ENCODE measurements at places on chromosomes 7 and 10.

DNA sequence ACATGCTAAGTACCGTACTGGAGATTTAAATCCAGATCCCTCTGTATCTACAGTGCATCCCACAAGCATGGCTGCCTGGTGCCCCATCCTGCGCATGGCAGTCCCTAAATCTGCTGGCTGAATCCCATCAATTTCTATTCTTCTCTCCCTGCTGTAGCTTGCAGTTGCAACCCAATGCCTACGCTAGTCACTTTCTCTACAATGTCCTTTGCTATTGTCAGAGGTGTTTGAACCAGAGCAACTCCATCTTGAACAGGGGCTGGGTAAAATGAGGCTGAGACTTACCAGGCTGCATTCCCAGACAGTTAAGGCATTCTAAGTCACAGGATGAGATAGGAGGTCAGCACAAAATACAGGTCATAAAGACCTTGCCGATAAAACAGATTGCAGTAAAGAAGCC lies 461.2 kb downstream of the PLXNA4 start:
- no peak for DNase-seq

DNA sequence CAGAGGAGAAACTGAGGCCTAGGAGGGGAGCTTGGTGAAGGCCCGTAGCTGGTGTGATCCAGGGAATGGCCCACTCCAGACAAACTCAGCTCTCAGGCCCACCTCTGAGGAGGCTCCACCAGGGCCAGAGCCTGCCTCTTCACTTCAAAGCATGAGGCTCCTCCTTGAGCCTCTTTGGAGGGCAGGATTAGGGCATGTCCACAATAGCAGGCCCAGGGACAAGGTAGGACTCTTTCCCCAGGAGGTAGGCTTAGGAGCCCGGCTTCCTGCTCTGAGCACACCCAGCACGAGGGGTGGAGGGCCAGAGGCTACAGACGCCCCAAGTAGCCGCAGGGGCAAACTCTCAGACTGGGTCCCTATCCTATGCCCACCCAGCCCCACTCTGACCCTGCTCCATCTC lies 164.6 kb upstream of the ZMIZ1 start:
- DNase-seq, result no peak

DNA sequence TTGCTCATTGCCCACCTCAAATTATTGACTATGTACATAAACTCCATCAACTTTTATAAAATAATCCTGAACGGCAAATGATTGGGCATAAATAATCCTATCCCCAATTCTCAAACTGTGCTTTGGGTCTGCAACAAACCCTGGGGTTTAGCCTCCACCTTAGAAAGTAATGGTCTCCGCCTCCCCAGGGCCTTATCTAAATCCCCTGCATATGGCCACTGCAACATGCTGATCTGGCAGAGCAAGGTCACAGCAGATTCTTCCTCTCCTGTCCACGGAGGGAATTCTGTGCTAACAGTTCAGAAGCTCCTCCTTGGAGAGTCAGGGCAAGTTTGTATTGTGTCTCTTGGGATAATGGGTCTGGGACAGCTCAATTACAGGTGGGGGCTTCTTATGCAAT lies 18.4 kb downstream of the FXYD4 start:
- no peak for DNase-seq

- no peak for DNase-seq
These were observed 11.9 kb downstream of the MYO1G start for GRCh38 chr7:44966731-44967538.

GRCh38 chr10:23270531-23270930 lies 74.1 kb downstream of the C10orf67 start:
- DNase-seq, result no peak

- DNase-seq, result no peak
These were observed 609.1 kb upstream of the ANKRD30A start for GRCh38 chr10:36516281-36516680.

GRCh38 chr7:116981939-116982338 lies 28.6 kb downstream of the ST7 start:
- DNase-seq, result no peak

DNA sequence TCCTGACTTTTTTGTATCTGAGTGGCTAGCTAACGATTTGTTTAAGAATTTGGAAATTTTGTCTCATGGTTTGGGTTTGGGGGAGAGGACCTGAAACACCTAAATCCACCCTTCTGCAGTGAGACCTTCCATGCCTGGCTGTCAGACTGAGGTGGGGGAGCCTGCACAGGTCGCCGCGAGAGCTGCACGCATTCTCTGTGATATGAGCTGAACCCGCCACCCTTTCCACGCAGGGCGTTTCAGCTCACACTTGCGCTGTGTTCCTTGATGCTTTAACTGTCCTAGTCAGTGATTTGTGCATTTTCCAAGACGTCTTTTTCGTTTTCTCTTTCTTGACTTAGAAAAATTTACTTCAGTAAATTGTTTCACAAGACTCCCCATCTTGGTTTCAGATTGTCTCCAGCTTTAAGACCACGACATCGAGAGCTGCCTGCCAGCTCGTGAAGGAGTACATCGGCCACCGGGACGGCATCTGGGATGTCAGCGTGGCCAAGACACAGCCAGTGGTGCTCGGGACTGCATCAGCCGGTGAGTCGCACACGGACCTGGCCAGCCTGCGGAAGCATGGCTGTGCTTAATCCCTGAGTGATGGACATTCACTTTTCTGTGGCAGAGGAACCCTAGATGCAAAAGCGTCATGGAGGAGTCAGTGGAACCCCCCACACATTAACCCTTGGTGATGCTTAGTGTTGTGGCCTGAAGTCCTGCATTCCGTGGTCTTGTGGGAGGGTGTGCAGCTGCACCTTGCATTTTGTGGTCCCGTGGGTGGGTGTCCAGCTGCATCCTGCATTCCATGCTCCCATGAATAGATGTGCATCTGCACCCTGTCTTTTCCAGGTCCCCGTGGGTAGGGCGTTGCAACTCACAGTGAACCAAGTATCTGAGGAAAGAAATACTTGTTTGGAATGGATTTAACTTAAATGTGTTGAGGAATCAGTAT lies 28.1 kb downstream of the WDR37 start:
- DNase-seq, result no peak

GRCh38 chr10:63504145-63504881 lies 16.9 kb upstream of the REEP3 start:
- no peak for DNase-seq

DNA sequence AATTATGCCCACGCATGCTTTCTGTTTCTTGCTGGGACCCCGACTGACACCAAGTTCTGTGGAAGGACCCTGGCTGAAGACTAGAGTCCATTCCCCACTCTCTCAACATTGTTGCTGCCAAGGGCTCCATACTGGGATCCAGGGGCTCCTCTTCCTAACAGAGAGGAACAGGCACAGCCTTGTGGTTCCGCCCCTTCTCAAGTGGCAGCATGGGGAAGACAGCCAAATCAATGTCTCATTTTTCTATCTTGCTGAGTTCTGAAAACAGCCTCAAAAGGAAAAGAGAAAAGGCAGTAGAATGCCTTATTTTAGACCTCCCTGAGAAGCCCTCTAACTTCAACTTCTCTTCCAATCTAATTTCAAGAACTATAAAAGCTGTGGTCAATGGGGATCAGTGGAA lies 23.7 kb upstream of the LAMB1 start:
- no peak for DNase-seq

GRCh38 chr10:66176772-66177171 lies 749.1 kb upstream of the LRRTM3 start:
- DNase-seq, result no peak

DNA sequence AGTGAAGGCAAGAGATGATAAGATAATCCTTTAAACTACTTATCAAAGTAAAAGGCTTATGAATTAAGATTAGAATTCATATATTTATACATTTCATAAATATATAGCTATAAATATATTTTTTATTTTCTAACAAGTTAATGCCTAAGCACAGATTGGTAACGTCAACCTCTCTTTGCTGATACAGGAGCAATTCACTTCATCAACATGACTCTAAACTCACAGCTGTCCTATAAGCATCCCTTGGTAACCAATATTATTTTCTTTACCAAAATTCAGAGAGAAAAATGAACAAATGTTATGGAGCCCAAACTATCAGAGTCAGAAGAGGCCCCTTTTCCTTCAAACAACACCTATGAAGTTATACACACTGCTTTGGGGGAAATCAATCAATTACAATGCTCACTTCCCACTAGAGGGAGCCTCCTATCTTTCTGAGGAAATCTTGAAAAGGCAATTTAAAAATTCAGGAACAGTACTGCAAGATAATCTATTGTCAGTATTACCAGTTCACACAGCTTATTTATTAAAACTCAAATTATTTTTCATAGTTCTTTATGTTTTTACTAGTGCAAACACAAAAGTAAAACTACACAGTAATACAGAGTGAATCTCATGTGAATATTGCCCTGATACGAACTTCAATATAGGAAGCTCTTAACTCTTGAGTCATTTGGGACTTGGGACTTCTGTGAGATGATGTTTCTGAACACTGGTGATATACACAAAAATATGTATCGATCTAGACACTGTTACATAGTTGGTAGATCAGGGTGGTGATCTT lies 51.0 kb upstream of the NOBOX start:
- no peak for DNase-seq

DNA sequence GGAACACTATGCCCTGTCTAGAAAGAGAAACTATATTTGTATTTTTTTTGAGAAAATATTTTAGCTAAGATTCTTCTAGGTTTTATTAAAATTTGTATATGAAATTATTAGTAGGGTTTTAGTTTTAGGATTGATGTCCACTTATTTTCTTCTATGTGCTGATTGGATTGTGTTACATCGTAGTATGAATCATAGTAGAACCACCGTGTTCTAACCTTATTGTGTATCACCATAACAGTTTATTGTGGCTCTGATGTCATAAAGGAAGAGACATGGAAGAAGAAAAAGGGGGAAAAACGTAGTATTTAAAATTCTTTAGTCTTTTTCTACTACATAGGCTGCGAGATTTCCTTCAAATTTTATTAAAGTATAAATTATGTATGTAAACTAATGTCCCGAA lies 1.9 kb downstream of the AGBL3 start:
- DNase-seq, result no peak
